Caki2 (cell line): ENCODE measurements at places on chromosomes 12 and 14.

DNA sequence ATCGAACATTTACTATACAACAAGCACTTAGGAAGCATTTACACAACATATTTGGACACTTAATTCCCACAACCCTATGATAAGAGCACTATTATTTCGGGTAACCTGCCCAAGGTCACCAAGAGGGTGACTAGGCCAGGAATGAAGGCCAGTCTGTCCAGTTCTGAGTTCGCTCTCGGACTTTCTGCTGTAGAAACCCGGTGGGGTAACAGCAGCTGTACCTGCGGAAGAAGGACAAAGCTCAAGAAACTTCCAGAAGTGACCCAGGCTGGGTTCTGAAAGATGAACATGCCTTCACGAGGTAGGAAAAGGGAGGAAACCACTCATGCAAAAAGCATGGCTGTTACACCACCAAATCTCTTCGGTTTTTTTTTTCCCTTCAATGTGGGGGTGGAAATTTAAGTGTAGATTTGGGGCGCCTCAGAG, 10.8 kb downstream of the PLA2G1B start:
- DNase-seq: no peak

DNA sequence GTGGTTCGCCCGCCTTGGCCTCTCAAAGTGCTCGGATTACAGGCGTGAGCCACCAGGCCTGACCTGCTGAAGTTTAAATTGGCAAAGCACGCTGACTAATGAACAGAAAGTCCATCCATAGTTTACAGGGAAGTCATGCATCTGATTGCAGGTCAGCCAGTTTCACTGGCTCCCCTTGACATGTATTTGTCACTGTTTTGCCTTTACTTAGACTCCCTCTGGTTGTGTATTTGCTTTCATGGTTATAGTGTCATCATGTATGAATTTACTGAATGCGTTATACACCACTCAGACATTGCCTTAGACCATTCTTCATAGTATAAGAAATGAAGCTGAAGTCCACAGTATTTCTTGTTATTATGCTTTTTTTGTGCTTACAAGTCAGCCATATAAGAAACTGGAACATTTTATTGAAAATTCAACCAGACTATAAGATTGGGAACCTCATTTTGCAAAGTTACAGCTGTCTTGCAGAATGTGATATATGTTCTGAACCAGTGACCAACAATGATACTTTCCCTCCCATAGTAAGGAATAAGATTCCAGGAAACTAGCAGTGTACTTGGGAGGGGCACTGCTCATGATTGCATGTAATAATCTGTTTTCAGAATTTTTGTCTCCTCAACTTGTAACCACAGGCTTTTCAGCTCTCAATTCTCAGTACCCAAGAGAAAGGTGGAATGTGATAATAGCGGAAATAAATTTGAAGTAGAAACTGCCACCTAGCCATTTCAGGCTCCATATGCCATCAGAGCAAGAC, 51.9 kb upstream of the ATF7IP start:
- no peak for DNase-seq

DNA sequence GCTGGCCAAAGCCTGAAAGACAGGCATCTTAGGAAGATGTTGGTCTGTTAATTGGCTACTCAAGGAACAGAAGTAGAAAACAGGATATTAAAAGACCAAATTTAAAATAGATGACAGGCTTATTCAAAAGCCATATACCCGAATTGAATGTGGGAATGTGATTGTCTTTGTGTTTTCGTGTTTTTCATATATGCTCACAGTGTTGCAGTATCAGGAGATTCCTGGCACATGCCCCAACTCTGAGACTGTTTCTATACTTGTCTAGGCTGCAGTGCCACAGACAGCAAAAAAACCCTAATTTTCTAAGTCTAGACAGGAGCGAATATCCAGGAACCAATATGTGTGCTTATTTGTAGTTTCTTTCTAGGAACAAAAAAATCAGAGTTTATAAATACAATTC, 57.4 kb upstream of the KRR1 start:
- DNase-seq: no peak

GRCh38 chr14:104293231-104293841, 154.9 kb downstream of the KIF26A start:
- no peak for DNase-seq

- no peak for DNase-seq
Measured at GRCh38 chr14:24774187-24774915, 140.4 kb upstream of the GZMB start.

- DNase-seq: no peak
Measured at GRCh38 chr12:115199831-115200230, 515.9 kb upstream of the TBX3 start.

GRCh38 chr12:117921929-117922777, 46.6 kb downstream of the KSR2 start:
- DNase-seq: no peak

GRCh38 chr12:130613831-130614529, 102.1 kb downstream of the RIMBP2 start:
- no peak for DNase-seq

DNA sequence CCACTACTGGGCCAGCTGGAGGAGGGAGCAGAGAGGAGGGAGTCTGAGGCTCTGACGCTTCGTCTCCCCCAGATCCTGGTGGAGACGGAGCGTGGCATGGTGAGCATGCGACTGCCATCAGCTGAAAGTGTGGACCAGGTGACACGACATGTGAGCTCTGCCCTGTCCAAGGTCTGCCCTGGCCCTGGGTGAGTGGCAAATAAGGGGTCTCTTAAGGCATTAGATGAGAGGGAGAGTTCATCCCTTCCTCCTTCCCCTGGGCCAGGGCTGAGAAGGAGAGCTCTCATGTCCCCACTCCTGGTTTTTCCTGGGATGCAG, 2.5 kb downstream of the CARMIL3 start:
- DNase-seq: no peak

DNA sequence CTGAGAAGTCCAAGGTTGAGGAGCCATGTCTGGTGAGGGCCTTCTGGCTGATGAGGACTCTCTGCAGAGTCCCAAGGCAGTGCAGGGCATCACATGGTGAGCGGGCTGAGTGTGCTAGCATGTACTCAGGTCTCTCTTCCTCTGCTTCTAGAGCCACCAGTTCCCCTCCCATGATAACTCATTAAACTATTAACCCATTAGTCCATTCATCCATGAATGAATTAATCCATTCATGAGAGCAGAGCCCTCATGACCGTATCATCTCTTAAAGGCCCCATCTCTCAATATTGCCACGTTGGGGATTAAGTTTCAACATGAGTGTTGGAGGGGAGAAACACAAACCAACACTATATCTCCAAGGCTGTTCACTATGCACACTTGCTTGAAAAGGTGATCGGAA, 83.7 kb downstream of the TMEM30B start:
- no peak for DNase-seq

DNA sequence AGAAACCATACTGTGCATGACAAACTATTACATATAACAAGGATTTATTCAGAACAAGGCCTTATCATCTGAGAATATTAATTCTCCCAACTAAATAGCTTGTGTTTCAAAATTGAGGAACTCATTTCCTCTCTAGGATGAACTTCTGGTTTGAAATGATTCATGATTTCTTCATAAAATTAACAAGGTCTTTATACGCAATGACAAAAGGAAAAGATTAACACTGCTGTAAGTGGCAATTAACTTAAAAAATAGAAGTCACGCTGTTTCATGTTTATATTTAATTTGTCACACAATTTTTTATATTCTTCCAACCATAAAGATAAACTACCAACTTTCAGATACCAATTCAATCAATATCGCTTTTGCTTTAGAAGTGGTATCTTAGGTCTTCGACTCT, 80.8 kb downstream of the GRIP1 start:
- no peak for DNase-seq

DNA sequence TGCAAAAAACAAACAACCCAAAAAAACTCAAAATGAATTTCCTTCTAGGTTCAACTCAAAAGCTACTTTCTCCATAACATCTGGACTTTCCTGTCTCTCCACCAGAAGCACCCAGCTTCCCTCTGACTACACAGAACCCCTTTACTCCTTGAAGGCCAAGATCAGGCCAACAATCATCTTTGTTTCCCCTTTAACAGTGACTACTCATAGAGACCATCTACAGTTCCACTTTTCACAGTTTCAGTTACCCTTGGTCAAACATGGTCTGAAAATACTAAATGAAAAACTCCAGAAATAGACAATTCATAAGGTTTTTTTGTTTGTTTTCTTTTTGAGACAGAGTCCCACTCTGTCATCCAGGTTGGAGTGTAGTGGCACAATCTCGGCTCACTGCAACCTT, 11.8 kb downstream of the GCH1 start:
- no peak for DNase-seq

GRCh38 chr14:61190341-61190740, 90.8 kb downstream of the TMEM30B start:
- no peak for DNase-seq

- no peak for DNase-seq
Measured at GRCh38 chr14:60768602-60769001, 34.0 kb downstream of the MNAT1 start.

DNA sequence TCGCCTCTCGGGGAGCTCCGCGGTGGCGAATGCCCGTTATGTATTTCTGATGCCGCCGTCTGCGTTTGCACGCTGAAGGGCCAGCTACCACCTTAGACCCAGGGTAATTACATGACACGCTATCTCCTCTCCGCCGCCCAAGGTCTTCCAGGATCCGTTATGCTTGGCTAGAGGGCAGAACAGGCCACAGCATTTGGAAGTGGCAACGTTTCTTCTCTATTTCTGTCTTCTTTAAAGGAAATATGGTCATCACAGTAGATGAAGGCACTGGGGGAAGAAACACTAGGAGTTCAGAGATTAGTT, 861 bp upstream of the MDGA2 start:
- no peak for DNase-seq

DNA sequence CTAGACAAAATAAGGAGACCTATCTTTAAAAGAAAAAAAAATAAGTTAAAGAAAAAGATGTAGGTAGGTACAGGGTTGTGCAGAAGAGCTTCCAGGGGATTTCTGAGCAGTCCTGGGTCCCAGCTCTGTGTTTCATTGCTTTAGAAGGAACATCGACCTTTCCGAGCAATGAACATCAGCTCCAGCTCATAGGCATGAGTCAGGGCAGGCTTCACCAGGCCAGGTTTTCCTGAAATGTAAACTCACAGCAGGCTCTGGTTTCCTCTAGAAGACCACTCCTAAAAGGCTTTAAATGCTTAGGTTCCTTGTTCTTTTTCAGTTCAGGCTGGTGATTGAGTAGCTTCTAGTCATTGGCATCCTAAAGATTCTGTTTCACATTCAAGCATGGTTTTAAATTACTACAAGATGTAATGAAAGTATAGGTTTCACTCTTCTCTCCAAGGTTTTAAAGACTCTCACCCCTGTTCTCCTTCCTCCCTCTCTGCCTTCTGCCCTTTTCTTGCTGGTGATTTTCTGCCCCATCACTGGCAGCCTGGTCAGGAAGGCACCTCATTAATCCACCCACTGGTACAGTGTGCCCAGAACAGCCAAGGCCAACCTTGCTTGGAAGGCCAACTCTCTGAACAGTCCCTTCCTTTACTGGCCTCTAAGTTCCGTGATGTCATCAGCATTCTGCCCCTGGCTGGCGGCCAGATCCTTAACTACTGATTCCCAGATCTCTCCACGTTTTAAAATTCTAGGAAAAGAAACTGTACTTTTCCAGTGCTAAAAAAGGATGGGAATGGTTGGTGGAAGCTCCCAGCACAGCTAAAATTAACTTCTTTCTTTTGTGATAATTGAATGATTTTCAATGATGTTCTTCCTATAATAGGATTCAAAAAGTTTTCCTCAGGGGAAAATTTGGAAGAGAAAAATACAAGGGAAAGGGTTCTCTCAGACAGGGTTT, 109.4 kb upstream of the HIF1A start:
- no peak for DNase-seq

GRCh38 chr12:115450710-115451109, 766.7 kb upstream of the TBX3 start:
- DNase-seq: no peak

DNA sequence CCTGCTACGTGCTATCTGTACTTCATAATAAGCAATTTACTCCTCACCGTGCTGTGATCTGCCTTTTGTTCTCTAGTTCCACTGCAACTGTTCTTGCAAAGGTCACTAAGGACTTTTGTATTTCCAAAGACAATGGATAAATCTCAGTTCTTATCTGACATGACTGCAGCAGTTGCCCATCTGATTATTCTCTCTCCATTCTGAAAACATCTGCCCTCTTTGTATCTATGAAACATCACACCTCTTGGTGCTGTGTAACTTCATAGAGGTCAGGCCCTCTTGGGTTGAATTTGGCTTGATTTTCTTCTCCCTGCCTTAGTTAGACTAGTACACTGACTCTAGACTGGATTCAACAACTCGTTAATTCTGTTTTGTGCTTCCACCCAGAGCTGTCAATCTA, 319.6 kb downstream of the BTG1 start:
- no peak for DNase-seq

DNA sequence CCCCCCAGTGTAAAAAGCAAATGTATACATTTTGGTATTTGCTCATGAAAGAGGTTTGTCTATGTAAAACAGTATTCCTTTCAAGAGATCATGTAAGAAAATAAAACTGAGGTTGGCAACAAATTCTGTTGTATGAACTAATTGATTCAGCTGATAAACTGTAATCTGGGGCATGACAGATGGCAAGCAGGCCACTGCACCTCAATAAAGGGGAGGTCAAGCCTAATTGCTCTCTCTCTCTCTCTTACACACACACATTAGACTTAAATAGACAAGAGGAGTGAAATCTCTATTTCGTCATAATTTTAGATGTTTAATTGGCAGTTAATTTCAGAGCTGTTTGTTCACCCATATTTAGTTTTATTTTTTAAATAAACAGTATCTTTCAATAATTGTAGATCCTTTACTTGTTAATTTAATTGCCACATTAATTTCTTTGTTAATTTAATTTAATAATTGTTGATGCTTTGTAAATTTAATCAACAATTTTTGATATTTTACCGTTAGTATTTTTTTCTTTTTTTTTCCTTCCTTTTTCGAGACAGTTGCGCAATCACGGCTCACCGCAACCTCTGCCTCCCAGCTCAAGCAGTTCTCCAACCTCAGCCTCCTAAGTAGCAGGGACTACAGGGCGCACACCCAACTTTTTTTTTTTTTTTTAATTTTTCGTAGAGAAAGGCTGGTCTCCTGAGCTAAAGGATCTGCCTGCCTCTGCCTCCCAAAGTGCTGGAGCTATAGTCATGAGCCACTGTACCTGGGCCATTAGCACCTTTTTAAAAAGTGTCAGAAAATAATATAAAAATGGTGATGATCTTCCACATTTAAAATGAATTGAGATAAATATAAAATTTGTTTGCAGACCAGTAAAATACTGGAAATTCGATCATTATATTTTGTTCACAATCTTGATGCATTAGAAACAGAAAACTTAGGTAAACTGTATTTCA, 577.7 kb downstream of the SLC16A7 start:
- DNase-seq: no peak
